Stimulated activated CD8-positive, alpha-beta memory T cell treated with anti-CD3 and anti-CD28 coated beads, Interleukin-15, amount 100 ng/mL, for 24 hours (primary cell): ENCODE measurements at places on chromosomes 11 and 22.

DNA sequence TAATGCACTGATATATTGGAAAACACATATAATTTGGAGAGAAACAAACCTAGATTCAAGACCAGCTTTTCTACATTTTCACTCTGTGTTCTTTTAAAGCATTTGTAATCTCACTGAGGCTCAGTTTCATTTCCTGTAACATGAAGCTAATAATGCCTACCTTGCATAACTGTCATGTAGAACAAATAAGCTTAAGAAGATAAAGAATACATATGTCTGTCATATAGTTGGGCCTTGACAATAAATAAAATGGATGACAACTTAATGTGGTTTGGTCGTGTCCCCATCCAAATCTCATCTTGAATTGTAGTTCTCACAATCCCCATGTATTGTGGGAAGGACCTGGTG is 35.2 kb upstream of the FIBIN start:
- no peak for DNase-seq

- no peak for DNase-seq
Measured at GRCh38 chr11:9089061-9089460, 2.3 kb downstream of the SCUBE2 start.

DNA sequence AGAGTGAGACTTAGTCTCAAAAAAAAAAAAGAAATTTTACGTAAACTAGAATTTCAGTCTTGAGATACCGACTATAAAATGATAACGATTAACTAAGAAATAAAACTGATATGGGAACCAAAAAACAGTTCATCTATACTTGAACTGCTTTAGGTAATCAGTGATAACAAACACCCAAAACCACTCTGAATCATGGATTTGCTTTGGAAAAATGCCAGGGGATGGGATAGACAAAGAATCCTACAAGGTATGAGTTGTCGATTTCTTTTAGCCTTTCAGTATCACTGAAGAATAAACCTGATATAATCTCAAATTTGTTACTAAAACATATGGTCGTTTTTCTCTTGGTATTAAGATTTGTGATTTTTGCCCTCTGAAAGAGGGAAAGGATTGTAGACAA is 13.7 kb downstream of the CSTF3 start:
- DNase-seq, result no peak

DNA sequence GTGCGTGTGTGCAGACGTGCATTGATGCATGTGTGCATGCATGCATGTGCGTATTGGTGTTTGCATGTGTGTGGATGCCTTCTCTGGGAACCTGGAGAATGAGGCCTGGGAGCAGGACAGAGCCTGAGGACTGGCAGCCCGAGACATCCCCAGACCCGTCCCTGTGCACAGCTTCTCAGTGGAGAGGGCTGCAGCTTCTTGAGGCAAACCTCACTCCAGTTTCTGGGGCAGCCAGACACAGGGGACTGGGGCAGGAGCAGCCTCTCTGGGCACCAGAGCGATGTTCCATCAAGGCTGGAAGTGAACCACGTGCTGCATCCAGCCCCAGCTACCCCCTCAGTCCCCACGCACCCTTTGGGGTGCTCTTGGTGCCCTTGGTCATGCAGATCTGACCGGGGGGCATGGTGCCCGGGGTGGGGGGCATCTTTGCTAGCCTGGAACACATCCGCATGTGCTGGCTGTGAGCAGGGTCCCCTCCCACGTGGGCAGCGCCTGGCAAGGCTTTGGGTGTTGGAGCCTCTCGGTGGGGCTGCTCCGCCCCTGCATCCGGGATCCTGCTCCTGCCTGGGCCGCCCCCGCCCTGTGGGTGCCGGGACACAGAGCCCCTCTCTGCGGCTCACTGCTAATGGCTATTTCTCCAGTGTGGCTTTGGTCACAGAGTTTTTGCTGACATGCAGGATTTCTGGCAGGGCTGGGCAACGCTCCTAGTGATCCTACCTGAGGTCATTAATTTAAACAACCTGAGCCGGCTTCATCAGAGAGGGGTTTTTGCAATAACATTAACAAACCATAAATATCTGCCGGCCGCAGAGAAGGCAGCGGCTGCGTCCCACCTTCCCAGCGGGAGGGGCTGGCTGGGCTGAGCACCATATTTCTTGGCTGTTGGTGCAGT is 434.7 kb downstream of the TBC1D22A start:
- DNase-seq, result no peak

DNA sequence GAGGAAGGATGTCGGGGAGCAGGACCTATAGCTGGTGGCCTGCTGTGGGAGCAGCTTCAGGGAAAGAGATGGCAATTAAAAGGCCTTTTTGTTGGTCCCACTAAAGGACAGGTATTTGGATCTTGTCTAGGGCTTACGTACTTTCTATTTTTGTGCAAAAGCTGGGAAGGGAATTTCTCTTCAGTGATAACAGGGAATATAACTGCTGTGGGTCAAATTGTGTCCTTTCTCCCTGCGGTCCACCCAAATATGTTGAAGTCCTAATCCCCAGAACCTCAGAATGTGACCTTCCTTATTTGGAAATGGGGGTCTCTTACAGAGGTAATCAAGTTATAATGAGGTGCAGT is 14.0 kb downstream of the HSPA8 start:
- DNase-seq, result no peak
